T-helper 9 cell (primary cell): ENCODE measurements at places on chromosomes 3 and 15.

GRCh38 chr15:60116456-60117089 lies 112.5 kb downstream of the FOXB1 start:
- no peak for DNase-seq

- DNase-seq: no peak
Observed at GRCh38 chr3:189121092-189121491, 50.7 kb upstream of the TPRG1 start.

- no peak for DNase-seq
Observed at GRCh38 chr3:126472277-126473006, 3.2 kb downstream of the ZXDC start.

DNA sequence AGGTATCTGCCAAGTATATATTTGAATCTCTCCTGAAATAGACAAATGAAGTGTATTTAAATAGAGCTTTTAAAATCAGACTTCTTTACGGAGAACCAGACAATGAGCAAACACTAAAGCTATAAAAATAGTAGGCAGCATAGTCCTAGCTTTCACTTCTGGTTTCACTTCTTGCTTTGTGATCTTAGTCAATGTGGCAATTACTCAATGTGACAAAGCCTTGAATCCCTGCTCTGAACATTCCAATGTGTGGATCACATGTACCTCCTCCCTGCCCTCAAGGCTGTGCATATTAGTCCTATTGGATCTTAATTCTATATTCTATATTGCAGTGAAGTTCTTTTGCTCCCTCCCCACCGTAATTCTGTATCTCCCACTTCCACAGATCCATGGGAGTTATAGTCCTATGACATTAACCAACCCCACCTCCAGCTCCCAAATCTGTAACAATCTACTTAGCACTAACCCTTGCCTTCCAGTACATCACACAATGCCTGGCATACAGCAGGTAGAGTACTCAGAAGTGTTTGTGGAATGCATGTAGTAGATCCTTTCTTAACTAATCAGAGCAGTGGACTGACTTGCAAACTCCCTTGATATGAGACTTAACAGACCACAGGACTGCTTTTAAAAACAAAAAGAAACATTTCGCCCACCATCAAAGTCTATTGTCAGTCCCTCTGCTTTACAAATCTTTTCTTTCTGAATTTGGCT lies 24.3 kb upstream of the CP start:
- DNase-seq: no peak

- DNase-seq: no peak
Observed at GRCh38 chr3:62678841-62679240, 196.4 kb downstream of the CADPS start.

- DNase-seq: no peak
Observed at GRCh38 chr15:50066666-50067065, 52.4 kb downstream of the ATP8B4 start.

- DNase-seq: no peak
Observed at GRCh38 chr15:57440167-57440566, 63.9 kb downstream of the CGNL1 start.

- DNase-seq: no peak
Observed at GRCh38 chr3:16883057-16883722, 1.6 kb upstream of the PLCL2 start.

- DNase-seq: no peak
Observed at GRCh38 chr3:64741341-64741740, 53.5 kb upstream of the ADAMTS9 start.

- no peak for DNase-seq
Observed at GRCh38 chr15:95988574-95988887, 342.0 kb upstream of the NR2F2 start.

DNA sequence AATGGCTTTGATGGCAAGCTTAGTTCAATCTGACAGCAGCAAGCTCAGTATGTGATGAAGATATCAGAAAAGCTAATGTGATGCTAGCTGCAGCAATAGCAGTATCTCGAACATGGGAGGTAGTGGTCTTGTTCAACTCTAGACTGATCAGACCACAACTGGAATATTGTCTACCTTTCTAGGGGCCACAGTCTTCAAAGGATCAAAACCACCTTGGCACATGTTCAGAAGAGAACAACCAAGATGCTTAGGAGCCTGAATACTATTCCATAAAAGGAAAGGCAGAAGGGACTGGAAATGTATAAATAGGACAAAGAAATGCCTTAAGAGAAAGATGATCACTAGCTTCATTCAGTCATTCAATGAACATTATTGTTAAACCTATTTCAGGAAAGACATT lies 2.3 kb downstream of the C3orf70 start:
- DNase-seq: no peak

GRCh38 chr15:70141376-70142071 lies 43.8 kb upstream of the TLE3 start:
- DNase-seq: no peak

- no peak for DNase-seq
Observed at GRCh38 chr3:194739498-194740284, 54.0 kb downstream of the FAM43A start.

DNA sequence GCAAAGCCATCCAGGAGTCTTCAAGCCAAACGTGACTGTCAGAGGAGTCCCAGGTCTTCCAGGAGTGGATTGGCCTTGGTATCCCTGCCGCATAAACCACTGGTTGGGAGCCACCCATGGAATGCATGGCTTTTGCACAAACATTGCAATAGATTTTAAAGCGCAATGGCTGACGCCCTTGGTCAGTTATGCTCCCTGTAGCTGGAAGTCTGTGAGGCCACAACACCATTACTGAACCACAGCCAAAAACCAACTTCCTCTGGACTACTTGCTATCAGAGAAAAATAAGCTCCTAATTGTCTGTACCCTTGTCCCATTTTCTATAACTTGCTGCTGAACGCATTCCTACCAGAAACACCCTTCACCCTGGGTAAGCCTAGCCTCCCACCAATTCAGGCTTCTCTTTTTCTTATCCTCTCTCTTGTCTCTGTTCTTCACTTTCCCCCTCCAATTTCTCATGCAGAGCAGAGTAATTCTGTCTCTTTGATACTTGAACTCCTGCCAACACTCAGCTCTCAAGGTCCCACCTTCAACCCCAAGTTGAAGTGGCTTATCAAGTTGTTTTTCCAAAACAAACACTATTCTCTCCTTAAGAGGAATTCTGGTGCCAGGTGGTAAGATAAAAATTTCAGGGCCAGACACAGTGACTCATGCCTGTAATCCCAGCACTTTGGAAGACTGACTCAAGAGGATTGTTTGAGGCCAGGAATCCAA lies 176.4 kb upstream of the UBE2E1 start:
- no peak for DNase-seq

- DNase-seq: no peak
Observed at GRCh38 chr3:55611121-55611520, 124.0 kb upstream of the WNT5A start.

DNA sequence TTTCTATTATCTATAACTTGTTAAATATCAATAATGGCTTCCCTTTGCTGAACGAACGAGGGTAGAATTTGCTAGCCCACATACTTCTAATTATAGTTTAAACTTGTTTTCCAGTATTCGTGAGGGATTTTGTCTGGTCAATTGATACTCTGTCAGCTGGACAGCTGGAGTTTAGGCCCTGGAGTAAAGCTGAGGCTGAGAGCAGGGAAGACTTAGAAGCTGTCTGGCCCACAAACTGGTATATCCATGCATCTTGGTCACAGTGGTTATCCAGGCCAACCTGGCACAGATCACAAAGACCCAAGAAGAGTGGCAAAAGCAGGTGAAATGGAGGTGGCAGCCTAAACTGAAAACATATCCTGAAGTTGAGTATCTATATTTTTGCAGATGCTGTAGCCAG lies 19.3 kb downstream of the ARHGAP31 start:
- DNase-seq: no peak

DNA sequence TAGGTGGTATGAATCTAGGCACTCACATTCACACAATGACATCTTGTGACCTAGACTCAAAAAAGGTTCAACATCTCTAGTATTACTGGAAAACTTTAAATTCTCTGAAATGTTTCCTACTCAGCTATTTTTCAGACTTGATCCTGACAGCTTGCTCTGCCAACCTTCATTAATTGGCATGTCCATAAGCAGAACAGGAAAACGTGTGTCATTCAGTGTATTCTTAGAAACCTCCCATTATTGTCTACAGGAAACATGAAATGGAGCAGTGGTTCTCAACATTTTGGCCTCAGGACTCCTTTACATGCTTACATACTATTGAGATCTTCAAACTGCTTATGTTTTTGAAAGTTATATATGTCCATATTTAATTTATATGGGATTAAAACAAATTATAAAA lies 363.2 kb downstream of the NAALADL2 start:
- DNase-seq: no peak

DNA sequence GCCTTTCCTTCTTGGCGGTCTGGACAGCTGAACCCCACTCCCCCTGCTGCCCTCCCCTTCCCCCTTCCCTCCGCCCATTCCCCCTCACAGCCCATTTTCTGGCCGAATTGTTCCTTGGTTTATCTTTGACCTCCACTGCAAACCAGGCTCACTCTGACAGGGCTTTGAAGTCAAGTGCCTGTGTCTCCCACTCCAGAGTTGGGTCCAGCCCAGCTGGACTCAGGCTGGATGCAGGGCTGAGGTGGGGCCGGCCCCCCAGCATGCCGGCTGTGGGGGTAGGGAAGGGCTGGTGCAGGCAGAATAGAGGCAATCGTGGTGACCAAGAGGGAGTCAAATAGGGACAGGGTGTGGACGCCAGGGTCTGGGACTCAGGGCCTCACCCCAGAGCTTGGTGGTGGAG lies 57.0 kb upstream of the MRPS22 start:
- DNase-seq: no peak

DNA sequence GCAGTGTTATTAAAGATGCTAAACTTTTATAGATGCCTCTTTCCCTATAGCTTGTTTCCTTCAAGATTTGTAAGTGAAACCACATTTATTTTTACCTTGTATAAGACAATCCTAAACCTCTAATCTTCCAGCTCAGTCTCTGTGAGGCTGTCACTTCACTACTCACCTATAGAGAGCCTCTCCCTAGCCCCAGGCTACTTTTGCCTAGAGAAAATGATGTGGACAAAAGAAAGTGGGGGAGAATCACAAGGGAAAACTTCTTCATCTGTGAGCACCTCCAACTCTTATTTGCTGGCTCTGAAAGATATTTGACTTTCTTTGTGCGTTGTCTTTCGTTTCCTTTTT lies 74.9 kb upstream of the SCN5A start:
- DNase-seq: no peak

GRCh38 chr3:152835601-152836102 lies 721 bp downstream of the P2RY1 start:
- no peak for DNase-seq

- DNase-seq: no peak
Observed at GRCh38 chr3:37024092-37024491, 30.8 kb downstream of the MLH1 start.

DNA sequence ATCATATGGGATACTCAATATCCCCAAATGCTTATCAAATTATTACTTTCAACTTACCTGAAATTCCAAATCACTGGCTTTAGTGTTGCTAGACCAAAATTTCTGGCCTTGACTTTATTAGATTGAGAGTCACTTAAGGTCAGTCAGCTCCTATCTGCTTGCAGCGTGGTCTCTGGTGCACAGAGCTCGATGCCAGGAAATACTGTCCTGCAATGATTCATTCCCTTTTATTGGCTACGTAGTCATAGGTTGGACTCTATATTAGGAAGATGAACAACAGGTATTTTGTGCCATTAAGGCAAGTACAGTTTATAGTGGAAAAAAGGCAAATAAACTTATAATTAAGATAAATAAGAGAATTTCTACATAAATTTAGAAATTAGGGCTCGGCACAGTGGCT lies 378.6 kb upstream of the MCTP2 start:
- no peak for DNase-seq
